ENCODE measurements at places on chromosomes 7 and 10. TPM values are rescaled to one million over a fixed set of nuclear protein-coding genes. Genes with fewer than 3 reads are reported as not detected.

DNA sequence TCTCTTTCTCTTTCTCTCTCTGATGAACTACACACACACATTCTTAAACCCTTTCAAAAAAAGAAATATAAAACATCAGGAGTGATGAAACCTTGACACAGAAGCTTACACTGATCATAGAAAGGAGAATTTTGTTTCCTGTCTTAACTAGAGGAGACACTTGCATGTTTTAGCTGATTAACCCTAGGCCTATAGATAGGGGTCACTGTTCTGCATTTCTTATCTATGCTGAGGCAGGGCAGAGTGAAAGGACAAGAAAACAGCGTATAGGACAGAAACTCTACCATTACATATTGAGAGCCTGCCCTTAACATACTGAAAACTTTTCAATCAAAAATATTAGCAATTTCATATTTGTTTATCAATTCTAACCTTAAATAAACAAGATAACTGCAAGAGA, 680.6 kb upstream of the MBL2 start:
- DNase-seq: no peak

DNA sequence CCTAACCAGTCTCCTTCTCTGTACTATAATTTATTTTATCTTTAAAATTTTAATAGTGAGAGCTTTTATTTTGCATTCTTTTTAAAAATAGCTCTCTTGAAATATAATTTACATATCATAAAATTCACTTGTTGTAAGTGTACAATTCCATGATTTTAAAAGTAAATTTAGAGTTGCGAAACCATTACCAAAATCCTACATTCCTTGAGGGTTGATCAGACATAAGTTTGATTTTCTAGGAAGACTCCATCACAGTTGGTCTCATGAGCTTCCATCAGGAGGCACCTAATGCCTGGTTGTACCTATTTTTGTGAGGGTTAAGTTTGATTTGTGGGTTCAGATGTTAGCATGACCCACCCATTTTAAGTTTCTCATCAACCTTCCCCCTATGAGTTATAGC, 108.1 kb downstream of the BMPER start:
- DNase-seq: no peak

DNA sequence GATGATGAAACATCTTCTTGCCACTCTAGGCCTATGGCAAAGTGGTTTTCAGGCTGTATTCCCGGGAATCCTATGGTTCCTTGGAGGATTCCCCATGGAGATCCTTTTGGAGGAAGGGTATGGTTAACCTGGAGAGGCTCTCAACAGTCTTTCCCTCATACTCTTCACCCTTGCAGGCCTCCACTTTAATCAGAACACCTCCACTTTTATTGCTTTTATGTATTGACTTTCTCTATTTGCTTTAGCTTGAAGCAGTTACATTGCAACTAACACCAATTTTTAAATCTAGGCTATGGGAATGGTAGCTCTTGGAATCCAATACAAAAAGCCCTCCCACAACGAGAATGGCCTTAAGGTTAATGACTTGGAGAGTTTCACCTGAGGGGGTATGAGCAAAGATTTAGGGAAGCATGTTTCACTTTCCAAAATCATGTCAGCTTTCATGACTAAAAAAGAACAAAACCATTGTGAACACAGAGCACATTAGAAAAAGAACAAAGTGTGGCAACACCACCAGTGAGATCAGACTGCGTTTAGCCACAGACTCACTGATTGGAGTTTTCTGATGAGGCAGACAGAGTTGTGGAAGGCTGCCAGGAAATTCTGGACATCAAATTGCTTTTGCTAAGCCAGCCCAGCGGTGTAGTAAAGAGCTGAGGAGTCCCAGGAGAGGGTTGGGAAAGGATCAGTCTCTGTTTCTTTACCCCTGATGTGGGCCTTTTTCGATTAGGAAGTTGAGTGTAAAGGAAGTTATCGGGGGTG, 130.4 kb upstream of the BMPER start:
- no peak for DNase-seq

GRCh38 chr7:142000244-142000643, 4.6 kb downstream of the MGAM start:
- DNase-seq: no peak

DNA sequence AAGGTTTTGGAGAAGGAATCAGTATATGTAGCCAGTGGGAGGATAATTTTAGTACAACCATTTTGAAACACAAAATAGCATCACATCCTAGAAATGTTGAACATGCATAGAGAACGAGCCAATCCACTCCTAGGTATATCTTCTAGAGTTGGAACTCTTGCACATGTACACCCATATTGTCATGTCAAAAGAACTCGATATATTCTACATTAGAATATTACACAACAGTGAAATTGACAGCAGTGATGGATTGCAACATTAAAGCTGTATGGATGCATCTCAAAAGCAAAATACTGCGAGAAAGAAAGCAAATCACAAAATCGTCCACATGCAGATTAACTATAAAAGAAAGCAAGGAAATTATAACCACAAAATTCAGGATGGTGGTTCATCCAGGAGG, 159.3 kb upstream of the NEBL start:
- DNase-seq: no peak

GRCh38 chr7:115267503-115267902, 345.6 kb downstream of the MDFIC start:
- DNase-seq: no peak

DNA sequence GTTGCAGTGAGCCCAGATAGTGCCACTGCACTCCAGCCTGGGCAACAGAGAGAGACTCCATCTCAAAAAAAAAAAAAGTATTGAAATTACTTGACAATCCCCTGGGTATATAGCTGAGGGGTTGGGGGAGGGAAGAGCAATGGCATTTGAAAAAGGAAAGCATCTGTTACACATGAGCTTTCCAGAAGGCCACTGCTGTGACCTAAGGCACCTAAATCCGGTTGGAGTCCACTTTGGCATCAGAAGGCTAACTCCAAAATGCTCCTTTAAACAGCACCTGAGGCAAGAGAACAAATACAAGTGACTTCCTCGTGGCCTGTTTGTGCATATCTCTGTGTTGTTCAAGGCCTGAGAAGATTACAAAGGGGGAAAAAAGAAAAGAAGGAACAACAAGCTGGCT, 74.8 kb upstream of the PALS2 start:
- DNase-seq: no peak

DNA sequence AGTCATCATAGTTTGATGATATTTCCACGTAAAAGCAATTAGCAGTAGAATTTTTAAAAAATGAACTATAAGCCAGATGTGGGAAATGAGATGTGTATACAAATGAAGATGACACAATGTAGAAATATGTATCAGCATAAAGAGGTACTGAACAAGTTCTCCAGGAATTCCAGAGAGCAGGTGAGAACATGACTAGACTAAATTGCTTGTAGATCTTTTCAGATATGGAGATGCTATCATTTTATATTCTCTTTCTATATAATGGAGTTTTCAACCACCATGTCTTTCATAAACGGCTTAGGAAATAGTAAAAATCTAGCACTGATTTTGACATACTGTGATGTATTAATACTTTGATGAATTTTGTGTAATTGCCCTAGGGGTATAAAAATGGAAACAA, 130.9 kb downstream of the SEMA3D start:
- DNase-seq: no peak

- no peak for DNase-seq
These were observed 10.9 kb upstream of the SNX8 start for GRCh38 chr7:2325162-2325561.

GRCh38 chr10:5576780-5577624, 52.2 kb downstream of the CALML3 start:
- DNase-seq: no peak

GRCh38 chr7:110095372-110096052, 995.4 kb upstream of the LRRN3 start:
- DNase-seq: no peak

GRCh38 chr10:86962136-86962980, 4.0 kb downstream of the SNCG start:
- DNase-seq: peak; percentile 34

DNA sequence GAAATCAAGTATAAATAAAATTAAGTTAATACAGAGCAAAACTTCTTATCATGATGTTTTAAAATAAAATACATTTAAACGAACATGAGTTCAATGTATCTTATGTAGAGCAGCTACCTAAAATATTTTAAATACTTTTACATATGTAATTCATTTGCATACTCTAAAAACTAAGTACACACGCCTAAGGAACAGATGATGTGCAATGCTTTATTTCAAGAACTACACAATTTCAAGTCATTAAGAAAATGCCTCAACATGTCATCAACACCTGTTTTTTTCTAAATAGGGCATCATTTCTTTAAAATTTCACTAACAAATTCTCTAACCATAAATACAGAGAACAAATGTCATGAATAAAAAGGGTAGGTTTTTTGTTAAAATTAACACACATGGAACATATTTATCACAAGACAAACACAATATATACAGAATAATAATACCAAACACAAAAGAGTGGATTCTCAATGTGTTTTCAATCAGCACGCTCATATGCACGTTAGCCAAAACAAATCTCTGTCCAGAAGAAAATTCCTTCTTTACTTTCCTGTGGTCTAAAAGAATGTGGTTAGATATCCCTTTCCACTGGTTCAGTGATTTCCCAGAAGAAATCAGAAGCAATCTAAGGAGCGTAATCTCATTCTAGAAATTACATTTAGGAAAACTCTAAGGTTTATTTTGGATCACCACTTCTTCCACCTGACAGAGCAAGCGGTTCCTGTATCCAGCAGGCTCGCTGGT, 73.0 kb upstream of the PFKP start:
- DNase-seq: no peak

GRCh38 chr10:43957267-43958070, 308.8 kb upstream of the ZNF32 start:
- DNase-seq: no peak

GRCh38 chr10:113129117-113129516, 179.1 kb downstream of the TCF7L2 start:
- DNase-seq: no peak

DNA sequence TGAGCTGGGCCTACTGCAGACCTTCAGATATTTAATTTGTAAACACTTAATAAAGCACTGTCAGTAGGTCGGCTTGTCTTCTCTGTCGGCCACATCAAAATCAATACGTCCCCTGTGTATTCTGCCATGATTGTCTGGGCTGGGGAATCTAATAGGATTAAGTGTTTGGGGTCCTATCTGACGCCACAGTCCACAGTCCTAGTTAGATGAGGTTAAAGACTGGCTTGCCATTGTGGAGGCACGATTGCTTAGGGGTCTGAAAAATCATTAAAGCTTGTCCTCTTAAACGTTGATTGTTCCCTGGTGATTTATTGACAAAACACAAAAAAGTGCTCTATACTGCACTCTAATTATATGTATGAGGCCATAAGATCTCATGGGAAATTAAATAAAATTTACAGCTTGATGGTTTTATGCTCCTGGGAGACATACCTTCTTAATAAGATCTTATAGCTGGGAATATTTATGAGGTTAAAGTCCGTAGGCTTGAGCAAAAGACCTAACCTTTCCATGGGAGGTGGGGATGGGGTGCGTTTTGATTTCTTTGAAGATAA, 650.3 kb upstream of the GALNT17 start:
- no peak for DNase-seq

GRCh38 chr10:11437391-11438142, 173.9 kb downstream of the USP6NL start:
- no peak for DNase-seq

Gene MRLN
- not detected for total RNA-seq

Gene UTF1
- not detected for total RNA-seq

Gene IFIT1B
- not detected for total RNA-seq

Gene CLRN3
- not detected for total RNA-seq

Gene TAS2R3
- 0.78 TPM for total RNA-seq

Gene GPER1
- not detected for total RNA-seq

Gene CALY
- total RNA-seq: not detected

Gene PON1
- total RNA-seq: not detected

Gene GJD4
- total RNA-seq: not detected

Gene DPYSL4
- total RNA-seq: 19.2 TPM

Gene PNLIPRP1
- total RNA-seq: not detected

Gene LRIT1
- total RNA-seq: not detected

Gene PRKG1
- not detected for total RNA-seq

Gene ANK3
- 22.0 TPM for total RNA-seq
